ENCODE measurements at places on chromosomes 13 and 19.

- DNase-seq: no peak
Observed at GRCh38 chr19:46082728-46083050, 41.8 kb downstream of the IGFL3 start.

DNA sequence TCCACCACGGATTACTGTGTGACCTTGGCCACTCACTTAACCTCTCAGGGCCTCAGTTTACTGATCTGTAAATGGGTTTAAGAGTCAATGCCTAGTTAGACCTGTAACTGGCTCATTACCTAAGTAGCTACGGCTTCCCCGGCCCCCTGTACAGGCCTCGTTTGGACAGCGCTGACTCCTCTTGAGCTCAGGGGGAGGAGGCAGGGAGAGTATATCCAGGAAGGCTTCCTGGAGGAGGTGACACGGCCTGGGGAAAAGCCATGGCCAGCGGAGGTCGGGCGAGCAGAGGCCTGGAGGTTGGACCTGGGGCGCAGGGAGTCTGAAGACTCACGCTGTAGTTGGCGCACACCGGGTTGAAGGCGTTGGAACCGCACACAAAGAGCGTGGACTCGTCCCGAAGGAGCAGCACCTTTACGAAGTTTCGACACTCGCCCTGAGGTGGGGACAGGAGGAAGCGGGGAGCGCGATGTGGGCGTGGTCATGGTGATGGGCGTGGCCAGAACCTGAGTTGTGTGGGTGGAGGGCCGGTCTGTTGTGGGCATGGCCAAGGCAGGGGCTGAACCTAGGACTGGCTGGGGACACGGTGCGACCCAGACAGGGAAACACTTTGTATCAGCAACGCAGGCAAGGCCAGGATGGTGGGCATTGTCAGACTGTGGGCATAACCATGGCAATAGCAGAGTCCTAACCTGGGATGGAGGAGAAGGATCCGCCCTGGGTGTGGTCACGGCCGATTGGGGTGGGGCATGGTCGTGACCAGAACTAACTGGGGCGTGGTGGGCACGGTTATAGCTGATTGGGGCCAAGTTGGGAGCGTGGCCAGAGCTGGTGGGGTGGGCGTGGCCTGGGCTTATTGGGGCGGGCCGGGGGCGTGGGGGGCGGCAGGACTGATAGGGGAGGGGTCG, 3.6 kb downstream of the SEMA6B start:
- no peak for DNase-seq

DNA sequence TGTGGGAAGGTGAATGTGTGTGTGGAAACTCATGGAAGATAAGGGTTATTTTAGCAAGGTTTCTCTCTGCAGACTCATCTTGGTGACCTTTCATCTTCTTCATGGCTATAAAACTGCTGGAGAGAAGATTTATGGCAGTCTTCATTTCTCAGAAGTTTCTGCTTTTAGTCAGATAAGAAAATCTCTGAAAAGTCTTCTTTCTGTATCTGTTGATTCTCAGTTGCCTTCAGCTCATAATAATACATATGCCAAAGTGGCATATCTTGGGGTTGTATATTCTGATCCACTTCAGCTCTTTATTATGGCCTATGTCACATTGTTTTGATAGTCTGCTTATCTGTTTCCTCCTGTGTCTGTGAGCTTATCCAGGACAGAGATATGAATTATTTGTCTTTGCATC, 143.3 kb upstream of the TMTC4 start:
- DNase-seq: no peak

DNA sequence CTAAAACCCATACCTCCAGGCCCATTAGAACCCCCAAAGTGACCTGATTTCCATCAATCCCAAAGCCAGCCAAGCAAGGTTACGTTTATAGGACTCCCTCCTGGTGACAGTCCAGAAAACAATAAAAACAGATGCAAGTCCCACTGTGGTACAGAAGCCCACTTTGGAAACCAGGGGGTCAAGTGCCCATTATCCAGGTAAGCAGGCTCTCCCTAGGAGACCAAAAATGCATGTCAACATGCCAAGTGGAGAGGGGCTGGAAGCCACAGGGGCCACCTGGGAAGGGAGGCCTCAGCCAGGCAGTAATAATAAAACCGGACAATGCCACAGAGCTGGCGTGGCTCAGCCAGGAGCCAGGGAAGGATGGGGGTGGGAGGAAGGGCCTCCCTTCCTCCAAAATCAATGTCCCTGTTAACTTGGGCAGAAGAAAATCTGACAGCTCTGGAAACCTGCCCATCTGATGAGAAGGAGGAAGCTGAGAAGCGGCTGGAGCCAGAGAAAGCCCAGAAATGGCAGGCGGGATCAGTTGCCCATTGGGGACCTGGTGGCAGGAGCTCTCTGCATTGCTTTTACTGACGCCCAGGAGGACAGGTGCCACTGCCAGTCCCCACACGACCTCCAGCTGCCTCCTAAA, 160.4 kb downstream of the ZIC5 start:
- no peak for DNase-seq

GRCh38 chr19:31254180-31254551, 95.1 kb downstream of the TSHZ3 start:
- DNase-seq: peak; percentile 52

- peak; percentile 43 for DNase-seq
Observed at GRCh38 chr13:112067116-112067741, at the start of gene SOX1. SOX1 (plus strand) TSS chr13:112067149; CDS start chr13:112067659, 510 bp downstream.

- peak; percentile 18 for DNase-seq
Observed at GRCh38 chr19:58218899-58219298, 9.8 kb upstream of the ZNF544 start.

DNA sequence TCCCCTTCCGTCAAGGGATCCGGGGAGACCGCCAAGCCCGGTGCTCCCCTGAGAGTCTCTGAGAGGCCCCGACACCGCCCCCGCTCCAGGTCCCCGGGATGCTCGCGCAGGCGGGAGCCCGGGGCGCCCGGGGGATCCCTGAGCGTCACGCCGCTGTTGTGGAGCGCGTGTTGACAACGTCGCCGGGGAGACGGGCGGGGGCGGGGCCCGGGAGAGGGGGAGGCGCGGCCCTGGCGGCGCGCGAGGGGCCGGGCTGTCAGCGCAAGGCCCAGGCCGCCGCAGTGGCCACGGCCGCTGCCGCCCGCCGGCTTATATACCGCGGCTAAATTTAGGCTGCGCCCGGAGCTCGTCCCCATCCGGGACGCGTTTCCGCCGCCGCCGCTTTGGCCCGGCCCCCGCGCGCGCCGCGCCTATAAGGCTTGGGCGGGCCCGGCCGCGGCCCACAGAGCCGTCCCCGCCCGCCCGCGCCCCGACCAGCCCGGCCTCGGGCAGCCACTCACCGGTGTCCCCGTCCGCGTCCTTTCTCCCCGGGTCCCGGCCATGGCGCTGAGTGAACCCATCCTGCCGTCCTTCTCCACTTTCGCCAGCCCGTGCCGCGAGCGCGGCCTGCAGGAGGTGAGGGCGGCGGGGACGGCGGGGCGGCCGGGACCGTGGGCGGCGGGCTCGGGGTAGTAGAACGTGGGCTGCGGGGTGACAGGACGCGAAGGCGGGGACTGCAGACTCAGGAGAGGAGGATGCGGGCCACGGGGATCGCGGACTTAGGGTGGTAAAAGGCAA, at the start of gene KLF2:
TSS of gene KLF2 (plus strand) at position 443 of the 777 bp plus-strand sequence. CDS start at position 541, 98 bp downstream.
- DNase-seq: peak; percentile 96

GRCh38 chr13:112127564-112128330, 60.8 kb downstream of the SOX1 start:
- DNase-seq: no peak

DNA sequence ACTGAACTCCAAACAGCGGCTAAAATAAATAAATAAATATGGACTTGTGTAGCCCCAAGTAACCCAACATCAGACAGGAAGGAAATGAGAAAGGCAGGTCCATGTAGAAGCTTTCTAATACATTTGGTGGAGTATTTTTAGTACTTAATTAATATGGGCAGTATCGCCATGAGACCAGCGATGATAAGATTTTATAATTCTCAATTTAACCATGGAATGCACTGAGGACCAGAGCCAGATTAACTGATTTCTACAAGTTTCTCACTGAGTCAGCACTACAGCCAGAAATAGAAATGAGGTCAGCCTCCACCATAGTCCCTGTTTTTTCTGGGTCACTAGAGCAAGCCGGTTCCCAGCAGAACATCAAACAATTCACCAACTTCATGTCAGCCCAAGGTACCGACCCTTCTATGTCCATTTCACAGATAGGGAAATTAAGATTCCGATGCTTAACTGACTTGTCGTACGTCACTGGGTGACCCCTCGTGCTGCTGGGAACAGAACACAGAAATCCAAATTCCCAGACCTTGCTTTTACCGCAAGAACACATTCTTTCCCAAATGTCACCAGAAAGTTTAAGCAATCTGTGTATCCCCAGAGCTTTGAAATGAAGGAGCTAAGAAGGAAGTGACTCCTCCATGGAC, 90.4 kb downstream of the COL4A1 start:
- DNase-seq: no peak

DNA sequence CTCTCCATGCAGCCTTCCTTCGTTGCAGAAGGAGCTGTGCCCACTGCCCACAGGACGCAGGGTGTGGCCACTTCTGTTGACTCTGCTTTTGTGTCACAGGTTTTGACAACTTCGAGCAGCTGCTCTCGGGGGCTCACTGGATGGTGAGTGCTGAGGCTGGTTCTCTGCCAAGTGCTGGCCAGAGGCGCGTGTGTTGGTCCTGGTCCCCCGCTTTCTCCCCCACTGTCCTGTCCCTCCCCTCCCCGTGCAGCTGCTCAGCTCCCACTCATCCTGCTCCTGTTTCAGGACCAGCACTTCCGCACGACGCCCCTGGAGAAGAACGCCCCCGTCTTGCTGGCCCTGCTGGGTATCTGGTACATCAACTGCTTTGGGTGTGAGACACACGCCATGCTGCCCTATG, 10.6 kb upstream of the PDCD2L start:
- no peak for DNase-seq

GRCh38 chr13:35393886-35394285, 82.6 kb downstream of the MAB21L1 start:
- DNase-seq: no peak

DNA sequence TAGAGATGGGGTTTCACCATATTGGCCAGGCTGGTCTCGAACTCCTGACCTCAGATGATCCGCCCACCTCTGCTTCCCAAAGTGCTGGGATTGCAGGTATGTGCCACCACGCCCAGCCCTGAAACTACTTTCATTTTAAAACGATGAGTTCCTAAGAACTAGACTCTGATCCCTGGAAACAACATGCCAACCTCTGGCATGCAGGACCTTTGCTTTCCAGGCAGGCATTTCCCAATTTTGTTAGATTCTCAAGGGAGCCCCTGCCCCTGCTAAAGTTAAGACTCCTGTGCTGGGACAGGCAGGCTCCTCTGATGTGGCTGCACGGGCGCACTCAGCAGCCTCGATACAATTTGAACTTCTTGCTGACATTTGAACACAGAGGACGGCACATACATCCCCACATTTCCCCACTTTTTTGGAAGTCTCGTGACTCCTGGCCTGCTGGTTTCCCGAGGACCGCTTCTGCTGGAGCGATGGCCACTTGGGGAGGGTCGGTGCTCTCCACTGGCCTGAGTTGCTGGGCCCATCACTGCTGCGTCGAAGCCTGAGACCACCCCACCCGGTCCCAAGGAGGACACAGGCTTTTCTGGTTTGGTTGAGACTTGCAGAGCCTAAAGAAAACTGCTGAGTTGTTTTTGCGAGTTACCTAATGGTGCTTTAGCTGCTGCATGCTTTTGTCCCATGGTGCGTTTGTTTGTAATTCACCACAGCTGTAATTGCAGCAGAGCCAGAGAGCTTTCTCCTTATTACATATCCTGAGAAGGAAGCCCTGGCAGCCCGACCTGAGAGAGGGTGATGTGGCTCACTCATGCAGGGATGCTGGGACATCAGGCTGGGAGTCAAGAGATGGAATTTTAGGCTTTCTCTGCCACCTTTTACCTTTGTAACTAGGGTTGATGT, 8.2 kb downstream of the ATP11A start:
- DNase-seq: no peak

GRCh38 chr19:924553-925086, 1.2 kb upstream of the ARID3A start:
- no peak for DNase-seq

- peak; percentile 42 for DNase-seq
Observed at GRCh38 chr19:21604351-21604926, 99.0 kb downstream of the ZNF429 start.

DNA sequence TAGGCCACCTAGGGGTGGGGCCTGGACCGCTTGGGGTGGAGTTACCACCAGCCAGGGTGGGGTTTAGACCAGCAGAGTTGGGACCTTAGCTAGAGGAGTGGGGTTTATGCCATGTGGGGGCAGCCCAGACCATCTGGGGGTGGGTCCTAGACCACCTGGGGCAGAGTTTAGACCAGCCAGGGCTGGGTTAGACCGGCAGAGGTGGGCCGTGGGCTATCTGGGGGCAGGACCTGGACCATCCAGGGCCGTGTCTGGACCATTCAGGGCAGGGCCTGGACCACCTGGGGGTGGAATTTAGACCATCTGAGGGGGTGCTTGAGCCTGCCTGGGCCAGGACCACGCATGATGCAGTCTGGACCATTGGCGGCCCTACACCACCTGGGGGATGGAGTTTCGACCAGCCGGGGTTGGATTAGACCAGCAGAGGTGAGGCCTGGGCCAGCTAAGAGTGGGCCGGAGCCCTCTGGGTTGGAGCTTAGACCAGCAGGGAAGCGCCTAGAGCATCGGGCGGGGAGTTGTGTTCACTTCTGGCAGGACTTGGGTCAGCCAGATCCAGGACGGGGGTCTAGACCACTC, 10.0 kb upstream of the CACNG6 start:
- no peak for DNase-seq

DNA sequence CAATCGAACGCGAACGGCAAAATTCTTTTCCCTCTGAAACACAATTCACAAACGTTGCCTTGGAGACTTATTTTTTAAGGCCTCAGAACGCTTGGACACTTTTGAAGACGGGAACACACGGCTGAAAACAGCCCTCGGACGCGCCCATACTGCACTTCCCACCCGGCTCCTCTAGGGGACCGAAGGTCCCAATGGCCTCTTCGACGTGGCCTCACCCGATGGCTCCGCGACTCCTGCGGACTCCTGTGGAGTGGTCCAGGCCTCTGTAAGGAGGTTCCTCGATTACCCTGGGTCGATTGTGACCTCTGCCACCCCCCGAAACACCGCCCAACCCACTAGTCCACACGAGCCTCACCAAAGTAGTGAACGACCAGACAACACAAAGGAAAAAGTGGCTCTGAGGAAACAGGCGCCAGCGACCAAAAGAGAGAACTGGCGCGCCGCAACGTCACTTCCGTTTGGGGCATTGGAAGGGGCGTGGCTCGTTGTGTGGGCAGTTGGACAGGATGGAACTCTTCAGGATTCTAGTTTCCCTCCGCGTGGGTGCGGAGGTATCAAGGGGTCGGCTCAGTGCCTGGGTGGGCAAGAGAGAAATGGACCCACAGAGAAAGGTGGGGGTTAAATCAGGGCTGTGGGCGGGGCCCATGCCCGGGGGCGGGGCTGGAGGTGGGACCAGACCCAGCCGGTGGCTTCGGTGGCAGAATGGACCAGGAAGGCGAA, at the start of gene ZNF560:
TSS of gene ZNF560 (minus strand) at position 434 of the 720 bp plus-strand sequence. CDS start 23,303 bp downstream, outside the sequence.
- DNase-seq: peak; percentile 28

DNA sequence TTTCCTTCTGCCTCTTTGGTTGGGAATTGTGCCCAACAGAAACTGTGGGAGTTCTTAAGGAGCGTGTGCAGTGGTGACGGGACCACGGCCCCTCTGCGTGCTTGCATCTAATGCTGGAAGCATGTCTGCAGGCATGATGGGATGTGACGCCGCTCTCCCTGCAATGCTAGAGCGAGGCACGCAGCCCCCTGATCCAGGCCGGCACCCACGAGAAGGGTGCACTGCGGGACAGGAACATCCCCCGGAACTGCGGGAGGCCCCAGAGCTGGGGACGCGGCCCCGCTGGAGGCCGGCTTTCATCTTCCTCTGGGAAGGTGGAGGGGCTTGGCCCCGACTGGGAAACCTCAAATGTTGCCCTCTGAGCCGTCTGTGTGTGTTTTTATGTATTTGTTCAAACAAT, 32.7 kb downstream of the TMEM255B start:
- no peak for DNase-seq

GRCh38 chr13:74487091-74487722, 353.0 kb upstream of the KLF12 start:
- DNase-seq: peak; percentile 4

- no peak for DNase-seq
Observed at GRCh38 chr19:38661136-38661535, 13.7 kb downstream of the ACTN4 start.
